ENCODE measurements at places on chromosomes 5 and 9.

DNA sequence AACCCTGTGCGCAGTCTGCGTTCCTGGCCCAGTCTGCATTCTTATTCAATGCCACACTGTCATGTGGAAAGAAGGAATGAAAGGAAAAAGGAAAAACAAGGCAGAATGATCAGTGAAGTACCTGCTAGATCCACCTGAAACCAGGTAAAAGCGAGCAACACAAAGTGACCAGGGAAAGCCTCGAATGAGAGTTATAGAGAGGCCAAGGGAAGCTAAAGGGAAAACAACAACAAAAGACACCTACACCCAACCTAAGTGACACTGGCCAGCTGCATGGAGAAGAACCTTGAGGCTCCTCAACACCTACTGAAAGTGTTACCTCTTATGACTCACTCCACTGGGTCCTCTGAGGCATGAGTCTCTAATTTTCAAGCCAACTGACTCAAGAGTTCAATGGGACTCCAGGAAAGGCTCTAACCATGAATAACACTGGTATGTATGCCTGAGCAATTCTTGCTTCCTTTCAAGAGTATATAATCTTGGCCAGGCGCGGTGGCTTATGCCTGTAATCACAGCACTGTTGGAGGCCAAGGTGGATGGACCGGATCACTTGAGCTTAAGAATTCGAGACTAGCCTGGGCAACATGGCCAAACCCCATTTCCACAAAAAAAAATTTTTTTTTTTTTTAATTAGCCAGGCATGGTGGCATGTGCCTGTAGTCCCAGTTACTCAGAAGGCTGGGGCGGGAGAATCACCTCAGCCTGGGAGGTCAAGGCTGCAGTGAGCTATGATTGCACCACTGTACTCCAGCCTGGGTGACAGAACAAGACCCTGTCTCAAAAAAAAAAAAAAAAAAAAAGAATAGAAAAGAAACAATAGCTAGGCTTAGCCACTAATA is 29.0 kb downstream of the MTMR12 start:
- DNase-seq, result no peak

- DNase-seq, result no peak
These were observed 3.4 kb upstream of the COL15A1 start for GRCh38 chr9:98940276-98940675.

- no peak for DNase-seq
These were observed 70.1 kb upstream of the UNC5A start for GRCh38 chr5:176740131-176740701.

GRCh38 chr5:132293066-132293991 is 865 bp upstream of the SLC22A4 start:
- peak; percentile 86 for DNase-seq

- DNase-seq, result no peak
These were observed 120.6 kb downstream of the PTTG1 start for GRCh38 chr5:160542281-160542680.

DNA sequence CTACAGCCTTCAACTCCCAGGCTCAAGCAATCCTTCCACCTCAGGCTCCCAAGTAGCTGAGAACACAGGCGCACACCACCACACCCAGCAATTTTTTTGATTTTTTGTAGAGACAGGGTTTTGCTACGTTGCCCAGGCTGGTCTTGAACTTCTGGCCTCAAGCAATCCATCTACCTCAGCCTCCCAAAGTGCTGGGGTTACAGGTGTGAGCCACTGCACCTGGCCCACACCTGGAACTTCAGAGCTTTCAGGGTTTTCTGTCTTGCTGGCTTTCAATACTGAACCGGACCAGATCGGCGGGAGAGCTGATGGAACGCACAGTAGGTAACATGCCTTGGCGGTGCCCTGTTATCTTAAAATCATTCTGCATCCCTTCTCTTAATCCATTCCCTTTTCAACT is 30.8 kb downstream of the IPPK start:
- DNase-seq, result no peak

DNA sequence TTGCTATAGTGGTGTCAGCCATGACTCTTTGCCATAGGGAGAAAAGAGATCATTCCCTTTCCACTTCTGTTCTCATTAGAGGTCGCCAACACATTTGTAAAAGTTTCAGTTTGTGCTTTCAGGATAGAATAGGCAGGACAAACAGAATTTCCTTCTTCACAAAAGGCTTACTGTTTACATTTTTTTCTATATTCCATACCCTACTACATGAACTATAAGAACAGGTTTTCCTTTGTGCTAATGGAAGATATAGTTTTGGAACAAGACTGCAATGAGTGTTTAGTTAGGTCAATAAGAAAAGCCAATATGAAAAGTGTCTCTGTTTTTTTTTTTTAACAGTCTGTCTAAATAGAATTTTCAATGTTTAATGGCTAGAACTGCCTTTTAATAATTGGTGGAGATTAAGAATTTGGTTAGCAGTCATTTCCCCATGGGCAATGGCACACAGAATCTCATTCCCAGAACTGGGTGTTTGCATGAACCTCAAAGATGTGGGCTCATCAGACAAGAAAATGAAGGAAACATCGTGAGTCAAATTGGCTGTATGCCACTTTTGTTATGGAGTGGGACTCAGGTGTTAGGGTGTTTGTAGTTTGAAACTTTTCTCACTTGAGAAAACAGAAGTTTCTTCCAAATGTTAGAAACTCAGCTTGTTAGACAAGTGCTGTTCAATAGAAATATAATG is 75.2 kb upstream of the PRLR start:
- DNase-seq, result no peak

GRCh38 chr5:43680286-43680685 is 77.3 kb downstream of the NNT start:
- DNase-seq, result no peak

DNA sequence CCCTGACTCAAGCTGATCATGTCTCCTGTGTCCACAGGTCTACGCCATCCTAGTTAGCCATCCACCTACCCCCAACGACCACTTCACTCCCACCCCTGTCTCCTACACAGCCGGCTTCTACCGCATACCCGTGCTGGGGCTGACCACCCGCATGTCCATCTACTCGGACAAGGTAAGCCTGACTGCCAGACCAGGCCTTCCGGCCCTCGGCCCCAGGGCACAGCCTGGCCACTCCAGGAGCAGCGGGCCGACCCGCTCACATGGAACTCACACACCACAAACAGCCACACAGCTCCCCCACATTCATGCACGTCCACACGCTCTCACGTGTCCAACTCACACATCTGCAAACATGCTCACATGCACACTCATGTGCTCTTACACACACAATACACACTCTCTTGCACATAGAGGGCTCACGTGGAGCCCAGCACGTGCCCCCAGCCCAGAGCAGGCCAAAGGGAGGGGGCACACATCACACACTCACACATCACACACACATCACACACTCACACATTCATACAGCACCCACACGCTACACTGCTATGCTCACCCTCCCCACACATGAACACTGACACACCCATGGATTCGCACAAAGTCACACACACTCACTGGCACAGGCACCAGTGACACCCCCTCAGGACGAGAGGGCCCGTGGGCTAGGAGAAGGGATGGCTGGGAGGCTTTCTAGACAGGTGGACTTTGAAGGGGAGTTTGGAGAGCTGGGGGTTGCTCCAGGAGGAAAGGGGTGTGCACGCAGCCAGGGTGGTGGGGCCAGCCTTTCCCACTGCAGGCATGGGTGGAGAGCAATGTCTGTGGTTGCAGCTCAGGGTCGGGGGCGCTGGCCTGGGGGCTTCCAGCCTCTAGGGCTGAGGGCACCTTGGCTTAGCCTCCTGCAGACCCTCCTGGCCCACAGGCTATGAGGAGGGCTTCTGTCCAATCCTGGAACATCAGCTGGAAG is 3.3 kb downstream of the GRIN1 start:
- no peak for DNase-seq

GRCh38 chr5:35133186-35133585 is 85.4 kb upstream of the AGXT2 start:
- DNase-seq, result no peak

GRCh38 chr9:105861972-105862371 is 167.6 kb downstream of the TMEM38B start:
- DNase-seq, result no peak

DNA sequence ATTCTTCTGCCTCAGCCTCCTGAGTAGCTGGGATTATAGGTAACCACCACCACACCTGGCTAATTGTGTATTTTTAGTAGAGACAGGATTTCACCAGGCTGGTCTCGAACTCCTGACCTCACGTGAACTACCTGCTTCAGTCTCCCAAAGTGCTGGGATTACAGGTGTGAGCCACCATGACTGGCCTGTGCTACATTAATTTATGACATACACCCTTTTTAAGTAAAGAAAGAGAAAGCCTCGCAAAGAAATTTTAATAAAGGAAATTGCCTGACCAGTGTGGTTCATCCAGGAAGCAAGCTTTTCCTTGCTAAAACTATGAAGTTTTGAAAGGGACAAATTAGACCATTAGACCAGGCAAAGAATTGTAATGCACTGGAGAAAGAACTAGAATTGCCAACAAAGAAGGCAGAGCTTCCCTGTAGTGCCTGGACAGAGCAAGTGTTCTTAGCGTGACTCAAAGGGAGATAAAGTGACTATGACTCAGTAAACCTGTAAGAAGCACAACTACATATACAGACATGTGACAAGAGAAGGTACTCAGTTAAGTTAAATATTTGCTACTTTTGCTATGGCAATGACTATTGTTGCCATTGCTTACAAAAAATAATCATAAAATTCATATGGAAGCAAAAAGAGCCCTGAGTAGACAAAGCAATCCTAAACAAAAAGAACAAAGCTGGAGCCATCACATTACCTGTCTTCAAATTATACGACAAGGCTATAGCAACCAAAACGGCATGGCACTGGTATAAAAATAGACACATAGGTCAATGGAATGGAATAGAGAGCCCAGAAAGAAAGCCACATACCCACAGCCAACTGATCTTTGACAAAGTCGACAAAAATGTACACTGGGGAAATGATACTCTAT is 54.6 kb downstream of the FYB1 start:
- no peak for DNase-seq

DNA sequence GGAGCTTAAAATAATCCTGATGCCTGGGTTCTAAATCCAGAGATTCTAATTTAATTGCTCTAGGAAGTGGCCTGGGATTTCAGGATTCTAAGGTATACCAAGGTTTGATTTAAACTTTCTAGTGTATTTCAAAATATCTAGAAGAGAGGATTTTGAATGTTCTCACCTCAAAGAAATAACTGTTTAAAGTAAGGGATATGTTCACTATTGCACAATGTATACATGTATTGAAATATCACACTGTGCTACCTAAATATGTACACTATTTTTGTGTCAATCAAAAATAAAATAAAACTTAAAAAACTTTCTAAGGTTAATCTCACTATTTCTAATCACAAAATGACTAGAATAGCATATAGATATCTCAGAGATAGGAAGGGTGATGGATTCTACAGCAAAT is 34.0 kb downstream of the TNFSF8 start:
- DNase-seq, result no peak

DNA sequence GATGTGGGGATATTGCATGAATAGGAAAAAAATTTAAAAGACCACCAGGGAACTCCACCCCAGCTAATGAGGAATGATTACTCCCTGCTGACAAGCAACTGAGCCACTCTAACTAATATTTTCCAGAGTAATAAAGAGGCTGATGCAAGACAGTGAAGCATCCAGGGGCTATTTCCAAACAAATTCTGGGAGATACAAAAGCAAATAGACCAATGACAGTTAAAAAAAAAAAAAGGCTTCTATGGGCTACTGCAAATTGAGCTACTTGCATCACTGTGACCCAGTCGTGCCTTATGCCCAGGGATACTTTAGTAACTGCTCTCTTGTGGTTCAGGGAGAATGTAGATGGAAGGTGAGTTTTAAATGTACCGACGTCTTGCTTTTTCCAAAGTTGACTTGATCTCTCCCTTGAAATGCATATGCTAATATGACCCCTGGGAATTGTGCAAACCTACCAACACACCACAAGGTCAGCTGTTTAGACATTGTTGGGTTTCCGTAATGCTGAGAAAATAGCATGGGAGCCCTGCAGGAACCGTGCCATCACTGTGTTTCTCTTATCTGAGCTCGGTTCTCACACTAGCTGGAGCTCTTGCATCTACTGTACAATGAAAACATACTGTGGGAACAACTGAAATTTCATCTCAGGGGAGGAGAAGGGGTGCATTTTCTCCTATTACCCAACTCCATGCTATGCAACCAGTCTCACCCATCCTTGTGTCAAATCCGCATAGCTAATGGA is 250.6 kb upstream of the MAP3K1 start:
- peak; percentile 80 for DNase-seq

DNA sequence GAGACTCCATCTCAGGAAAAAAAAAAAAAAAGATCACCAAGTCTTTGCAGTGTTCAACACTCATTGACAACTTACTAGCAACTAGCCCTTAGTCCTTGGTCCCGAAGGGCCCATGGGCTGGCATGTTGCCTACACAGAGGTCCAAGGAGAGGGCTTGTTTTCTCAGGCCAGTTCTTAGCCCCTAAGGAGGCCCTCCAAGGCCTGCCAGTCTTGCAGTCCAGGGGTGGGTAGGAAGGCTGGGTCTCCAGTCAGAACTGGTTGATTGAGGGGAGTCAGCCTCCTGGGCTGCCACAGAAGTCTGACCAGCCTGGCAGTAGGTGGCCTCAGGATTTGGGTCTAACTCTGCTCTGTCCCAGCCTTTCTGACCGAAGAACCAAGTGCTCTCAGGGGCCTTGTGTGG is 32.7 kb downstream of the IER5L start:
- no peak for DNase-seq

GRCh38 chr5:96680759-96681470 is 18.7 kb downstream of the CAST start:
- no peak for DNase-seq

DNA sequence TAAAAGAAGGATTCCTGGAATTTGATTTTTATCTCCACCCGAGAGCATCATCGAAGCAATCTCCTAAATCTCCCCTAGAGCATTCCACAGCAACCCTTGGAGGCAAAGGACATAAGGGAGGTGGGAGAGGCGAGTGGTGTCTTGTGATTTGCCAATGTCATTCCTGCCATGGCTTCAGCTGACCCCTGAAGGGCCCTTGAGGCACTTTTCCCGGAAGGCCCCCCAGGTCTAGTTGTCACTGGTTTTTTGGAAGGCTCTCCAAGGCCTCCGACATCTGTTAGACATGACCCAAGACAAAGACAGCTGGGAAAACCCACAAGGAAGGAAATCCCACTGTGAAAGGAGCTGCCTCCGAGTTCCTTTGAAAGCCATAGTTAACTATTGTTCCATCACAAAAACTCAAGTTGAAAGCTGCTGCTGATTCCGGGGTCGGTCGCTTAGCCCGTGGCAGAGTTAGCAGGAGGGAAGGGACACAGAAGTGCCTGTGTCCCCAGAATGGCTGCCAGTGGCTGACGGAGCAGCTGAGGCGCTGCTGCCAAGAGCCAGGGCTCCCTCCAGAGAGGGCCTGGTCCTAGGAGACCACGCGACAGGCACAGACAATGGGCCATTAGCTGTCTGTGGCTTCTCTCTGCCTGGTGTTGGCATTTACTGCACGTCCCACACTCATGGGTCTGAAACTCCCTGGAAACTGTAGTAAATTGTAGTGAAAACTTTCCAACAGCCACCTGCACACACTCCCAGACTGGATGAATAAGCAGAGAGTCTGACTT is 24.4 kb upstream of the TRIO start:
- no peak for DNase-seq

Measured in skeletal muscle cell (primary cell).